ENCODE measurements at places on chromosomes 4 and X.

DNA sequence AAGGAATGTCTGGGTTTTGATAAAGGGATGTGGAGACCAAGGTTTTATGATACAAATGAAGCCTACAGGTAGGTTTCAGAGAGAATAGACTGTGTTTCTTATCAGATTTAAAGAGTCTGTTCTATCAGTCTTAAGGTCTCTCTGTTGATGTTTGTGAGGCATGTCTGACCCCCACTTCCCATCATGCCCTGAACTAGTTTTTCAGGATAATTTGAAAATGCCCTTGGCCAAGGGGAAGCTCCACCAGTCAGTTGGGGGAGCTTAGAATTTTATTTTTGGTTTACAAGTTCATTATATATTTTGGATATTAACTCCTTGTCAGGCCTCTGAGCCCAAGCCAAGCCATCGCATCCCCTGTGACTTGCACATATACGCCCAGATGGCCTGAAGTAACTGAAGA, 18.6 kb downstream of the C4orf51 start:
- no peak for DNase-seq

- DNase-seq, result no peak
Observed at GRCh38 chr4:73979407-73979957, 2.3 kb downstream of the PF4 start.

- no peak for DNase-seq
Observed at GRCh38 chrX:149648932-149649331, 17.3 kb upstream of the TMEM185A start.

- no peak for DNase-seq
Observed at GRCh38 chrX:109751698-109752097, 18.6 kb upstream of the ACSL4 start.

- no peak for DNase-seq
Observed at GRCh38 chr4:100557306-100557705, 39.5 kb upstream of the EMCN start.

DNA sequence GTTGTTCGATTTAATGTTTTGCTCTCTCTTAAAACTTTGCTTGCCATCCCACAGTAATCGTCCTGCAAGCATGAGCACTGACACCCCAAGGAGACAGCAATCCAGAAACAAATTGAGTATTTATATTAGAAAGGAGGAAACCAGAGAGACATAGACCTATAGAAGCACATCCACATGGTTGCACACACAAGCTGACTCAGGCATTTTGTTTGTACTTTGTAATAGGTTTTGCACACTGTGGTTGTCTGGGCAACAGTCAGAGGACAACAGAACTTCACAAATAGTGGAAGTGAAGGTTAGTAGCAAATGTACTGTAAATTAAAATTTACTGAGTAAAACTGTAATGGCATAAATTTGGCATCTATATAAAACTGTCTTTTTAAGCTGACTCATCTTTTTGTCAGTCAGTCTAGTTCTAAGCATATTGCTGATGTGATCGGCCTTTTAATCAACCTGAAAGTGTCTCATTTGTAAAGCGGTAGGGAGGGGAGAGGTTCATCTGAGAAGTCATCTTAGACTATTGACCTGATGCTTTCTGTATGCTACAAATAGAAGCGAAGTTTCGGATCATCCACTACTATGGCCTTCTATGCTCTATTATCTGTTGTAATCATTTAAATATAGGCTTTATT, 1624.7 kb downstream of the ARAP2 start:
- DNase-seq, result no peak

DNA sequence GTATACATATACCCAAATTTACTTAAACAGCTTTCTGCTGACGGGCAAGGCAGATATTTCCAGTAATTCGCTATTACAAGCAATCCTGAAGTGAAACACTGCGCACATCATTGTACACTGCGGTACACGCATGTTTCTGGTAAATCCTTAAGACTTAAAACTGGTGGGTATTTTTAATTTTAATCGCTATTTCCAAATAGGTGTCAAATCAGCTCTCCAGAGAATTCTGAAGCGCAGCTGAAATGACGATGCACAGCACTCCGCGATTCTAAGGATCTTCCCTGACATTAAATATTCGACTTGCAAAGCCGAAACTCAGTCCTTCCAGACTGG, 361 bp downstream of the TMEM128 start:
- no peak for DNase-seq

GRCh38 chr4:108725457-108725856, 37.4 kb downstream of the ETNPPL start:
- DNase-seq, result peak; percentile 8

- DNase-seq, result no peak
Observed at GRCh38 chr4:20443015-20443805, 191.5 kb downstream of the SLIT2 start.

DNA sequence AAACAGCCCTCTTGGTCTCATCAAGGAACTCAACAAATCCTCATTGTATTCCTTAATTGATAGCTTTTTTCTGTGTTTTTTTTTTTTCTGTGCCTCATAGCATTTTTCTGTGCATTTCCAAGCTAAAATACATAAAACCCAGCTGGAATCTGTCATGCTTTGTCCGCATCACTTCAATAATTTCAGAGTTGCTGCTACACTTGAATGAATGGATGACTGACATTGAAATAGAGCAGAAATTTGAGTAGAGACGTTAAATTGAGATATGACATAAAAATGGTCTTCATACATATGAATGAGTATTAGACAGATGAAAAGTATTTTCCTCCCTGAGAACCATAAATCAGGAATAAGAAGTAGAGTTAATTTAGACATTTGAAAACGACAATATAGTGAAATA, 593.2 kb downstream of the TMA16 start:
- no peak for DNase-seq

DNA sequence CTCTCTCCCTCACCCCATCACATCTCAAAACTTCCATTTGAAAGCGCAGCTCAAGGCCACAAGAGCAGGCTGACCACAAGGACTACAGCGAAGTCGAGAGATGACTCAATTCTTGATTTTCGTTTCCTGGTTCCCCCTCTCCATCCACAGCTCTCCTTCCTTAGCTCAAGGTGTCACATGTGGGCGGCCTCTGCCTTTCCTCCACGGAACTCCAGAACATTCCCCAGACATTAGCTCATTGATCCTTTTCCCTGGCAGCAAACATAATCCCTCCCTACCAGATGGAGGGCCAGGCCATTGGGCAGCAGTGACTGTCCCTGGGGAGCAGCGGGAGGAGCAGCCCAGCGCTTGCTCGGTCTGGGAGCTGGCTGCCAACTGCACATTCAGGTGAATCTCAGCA, 56.3 kb downstream of the CCDC149 start:
- DNase-seq, result no peak

DNA sequence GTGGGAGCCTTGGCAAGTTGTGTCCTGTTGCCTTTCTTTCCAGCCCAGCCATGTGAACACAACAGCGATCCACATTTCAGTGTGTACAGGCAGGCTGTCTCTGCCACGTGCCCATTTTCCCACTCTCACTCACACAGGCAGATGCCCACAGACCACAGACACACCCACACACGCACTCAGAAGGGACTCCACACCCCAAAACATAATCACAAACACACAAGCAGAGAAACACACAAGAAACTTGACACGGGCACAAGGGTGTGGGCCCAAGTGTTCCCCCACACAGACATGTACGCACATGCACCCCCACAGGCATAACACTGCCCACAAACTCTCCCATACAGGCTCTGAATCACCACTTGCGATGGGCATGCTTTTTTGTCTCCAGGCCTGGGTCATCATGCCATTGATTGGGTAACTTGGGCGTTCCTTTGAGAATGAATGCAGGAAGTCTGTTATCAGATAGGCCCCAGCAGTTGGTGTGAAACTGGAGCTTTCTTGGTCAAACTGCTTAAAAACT, 84.3 kb downstream of the NBDY start:
- DNase-seq, result no peak

- no peak for DNase-seq
Observed at GRCh38 chr4:39655211-39655610, 16.5 kb upstream of the SMIM14 start.

GRCh38 chr4:187309456-187309855, 585.8 kb upstream of the FAT1 start:
- no peak for DNase-seq

DNA sequence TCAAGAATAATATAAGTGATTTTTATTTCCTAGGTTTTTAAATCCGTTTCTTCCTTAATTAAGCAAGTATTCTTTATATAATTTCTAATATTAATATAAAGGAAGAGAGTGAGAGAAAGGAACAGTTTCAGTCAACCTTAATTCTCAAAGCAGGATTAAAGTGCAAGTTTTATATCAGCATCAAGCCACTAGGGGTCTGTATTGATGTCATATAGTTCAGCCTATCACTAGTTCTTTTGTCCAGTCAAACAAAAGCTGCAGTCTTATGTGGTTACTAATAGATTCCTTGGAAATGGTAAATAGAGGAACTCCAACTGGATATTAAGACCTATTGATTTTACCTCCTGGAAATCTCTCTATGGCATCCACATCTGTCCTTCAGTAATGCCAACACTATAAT, 82.0 kb downstream of the NAP1L3 start:
- DNase-seq, result no peak

- no peak for DNase-seq
Observed at GRCh38 chrX:106897259-106897658, 5.9 kb downstream of the RIPPLY1 start.

GRCh38 chrX:46444011-46444410, 101.2 kb downstream of the ZNF674 start:
- DNase-seq, result no peak

- DNase-seq, result no peak
Observed at GRCh38 chrX:9668537-9668936, 97.1 kb downstream of the GPR143 start.

GRCh38 chr4:13599159-13599558, 28.4 kb downstream of the BOD1L1 start:
- no peak for DNase-seq

GRCh38 chr4:171340258-171340657, 472.9 kb upstream of the GALNTL6 start:
- DNase-seq, result no peak

DNA sequence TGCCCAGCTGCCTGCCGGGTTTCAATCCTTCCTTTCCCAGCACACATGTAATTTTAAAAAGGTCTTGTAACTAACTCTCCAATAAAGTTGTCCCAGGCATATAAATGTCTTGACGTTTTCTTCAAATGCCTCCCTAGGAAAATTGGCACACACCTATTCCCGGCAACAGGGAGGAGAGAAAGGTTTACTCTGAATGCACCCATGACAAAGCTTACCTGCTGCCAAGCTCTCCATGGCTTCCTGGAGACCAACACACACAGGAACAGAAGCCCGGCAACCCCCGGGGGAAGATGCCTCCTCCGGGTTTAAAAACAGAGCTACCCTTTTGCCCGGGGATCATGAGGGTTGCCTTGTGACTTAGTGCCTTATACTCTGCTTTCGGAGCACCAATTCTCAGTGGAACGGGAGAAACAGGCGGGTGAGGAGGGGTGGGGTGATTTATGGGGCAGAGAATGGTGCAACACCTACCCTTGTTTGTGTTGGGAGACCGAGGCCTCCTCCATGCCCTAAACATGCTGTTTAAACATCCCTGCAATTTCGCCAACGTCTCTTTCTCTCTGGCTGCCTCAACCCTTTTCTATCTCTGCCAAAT, 4.8 kb upstream of the GYG2 start:
- no peak for DNase-seq

GRCh38 chrX:16970977-16971376, 24.5 kb downstream of the REPS2 start:
- no peak for DNase-seq

DNA sequence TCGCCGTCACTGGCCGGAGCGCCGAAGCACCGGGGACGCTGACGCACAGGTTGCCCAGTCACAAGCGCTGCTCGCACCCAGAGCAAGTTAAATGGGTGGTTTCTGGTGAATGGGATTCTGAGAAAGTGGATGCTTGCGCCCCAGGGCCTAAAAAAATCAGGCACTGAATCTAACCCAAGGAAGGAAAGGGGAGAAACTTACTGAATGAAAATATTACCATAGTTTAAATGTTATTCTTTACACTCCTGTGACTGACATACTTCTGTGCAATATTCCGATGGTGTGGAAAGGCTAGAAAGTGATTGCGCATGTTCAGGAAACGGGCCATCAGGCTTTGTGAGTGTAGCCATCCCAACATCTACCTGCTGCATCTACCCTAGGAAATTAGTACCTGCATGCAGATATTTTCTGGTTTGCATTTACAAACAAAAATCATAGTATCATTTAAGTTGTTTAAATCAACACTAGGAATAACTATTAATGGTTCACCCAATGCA, 838 bp upstream of the ABCG2 start:
- no peak for DNase-seq

GRCh38 chr4:150510176-150510865, 71.6 kb upstream of the MAB21L2 start:
- peak; percentile 9 for DNase-seq

DNA sequence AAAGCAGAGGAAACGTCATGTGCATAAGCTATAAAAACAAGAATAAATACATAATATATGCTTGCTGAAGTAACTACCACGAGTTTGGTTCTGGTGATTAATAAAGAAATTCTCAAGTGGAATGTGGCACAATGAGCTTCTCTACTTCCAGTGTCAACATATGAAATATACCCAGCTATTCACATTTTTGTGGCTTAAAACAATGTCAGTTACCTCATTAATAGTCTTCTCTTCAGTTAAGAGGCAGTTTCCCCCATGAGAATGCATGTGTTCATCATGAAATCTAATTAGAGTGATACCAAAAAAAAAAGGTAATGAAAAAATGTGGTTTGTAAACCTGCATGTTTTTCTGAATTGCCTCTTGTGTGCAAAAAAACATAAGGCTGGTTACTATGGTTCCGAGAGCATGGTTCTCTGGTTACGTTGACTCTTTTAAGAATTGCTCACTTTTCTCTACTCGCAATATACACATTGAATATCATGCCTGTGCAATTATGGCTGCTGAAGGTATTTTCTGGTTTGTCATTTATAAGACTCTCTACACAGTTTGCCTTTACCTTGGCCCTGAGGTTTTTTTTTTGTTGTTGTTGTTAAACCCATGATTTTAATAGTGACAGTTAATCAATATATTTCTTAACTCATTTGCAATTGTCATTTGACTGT, 108.2 kb downstream of the PCDH7 start:
- no peak for DNase-seq

GRCh38 chr4:10115271-10115796, 1.3 kb downstream of the WDR1 start:
- DNase-seq, result no peak

DNA sequence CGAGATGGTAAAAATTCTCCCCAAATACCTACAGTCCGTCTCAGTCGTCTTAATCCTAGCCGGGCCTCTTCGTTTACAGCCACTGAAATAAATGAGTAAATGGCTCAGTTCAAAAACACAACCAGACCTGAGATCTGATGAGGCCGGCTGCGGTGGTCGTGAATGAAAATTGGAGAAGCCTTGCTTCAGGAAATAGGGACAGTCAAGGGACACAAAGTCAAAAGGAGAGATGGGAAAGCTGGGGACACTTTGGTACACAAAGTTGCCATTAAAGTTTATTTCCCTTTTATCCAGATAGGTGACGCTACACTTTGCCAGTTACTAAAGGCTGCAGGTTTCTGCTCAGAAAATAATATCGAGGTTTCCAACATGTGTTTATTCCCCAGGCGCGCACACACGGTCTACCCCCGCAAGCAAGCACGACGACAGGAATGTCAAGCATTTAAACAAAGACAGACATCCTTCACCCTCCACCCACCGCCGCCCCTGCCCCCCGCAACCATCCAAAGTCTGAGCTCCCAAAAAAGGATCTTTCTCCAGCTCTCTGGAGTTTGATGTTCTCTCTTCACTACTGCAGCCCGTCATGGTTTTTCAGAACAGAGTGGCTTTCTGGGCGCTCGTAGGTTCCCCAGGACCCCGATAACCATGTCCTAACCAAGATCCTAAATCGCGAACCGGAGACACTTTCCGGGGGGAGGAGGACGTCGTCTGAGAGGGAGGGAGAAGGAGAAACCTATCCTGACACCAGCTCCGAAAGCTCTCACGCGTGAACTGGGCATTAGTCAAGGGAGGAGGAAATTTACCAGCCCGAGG, 1.3 kb upstream of the PCDH7 start:
- peak; percentile 43 for DNase-seq

GRCh38 chrX:16320765-16321355, 153.6 kb downstream of the MAGEB17 start:
- no peak for DNase-seq

Measured in neuronal stem cell (in vitro differentiated cells).